ENCODE measurements at places on chromosomes 12 and 14.

GRCh38 chr12:73226593-73226992 lies 954.4 kb downstream of the TRHDE start:
- DNase-seq = no peak

DNA sequence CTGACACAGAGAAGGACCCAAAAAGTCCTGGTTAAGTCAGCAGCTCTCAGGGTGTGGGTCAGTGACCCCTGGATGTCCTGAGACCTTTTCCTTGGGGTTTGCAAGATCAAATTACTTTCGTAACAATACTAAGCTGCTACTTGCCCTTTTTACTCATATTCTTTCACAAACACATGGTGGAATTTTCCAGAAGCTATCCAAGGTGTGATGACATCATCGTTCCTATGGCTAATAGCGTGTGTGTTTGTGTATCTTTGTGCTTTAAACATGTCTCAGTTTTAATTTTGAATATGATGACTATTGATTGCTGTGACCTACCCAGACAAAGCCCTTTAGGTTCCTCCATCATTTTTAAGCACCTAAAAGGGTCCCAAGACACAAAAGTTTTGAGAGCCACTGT lies 176.2 kb downstream of the PHETA1 start:
- DNase-seq = no peak

DNA sequence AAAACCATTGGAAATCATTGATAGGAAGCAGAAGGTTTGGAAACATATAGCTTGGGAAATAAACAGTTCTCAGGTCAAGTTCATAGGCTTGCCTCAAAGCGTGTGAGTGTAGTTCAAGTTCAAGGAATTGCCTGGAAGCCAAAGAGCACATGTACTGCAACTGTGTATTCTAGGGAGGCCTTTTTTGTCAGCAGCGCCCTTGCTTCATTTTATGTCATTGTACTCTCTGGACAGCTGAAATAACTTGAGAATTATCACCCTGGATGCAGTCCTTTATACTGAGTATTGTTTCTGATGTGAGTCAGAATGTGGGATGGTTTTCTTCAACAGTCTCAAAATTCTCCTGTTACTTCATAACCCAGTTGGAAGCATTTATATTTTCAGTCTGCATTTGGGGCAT lies 16.0 kb upstream of the EVL start:
- no peak for DNase-seq

GRCh38 chr12:105616971-105617540 lies 286.6 kb downstream of the C12orf75 start:
- DNase-seq = no peak

DNA sequence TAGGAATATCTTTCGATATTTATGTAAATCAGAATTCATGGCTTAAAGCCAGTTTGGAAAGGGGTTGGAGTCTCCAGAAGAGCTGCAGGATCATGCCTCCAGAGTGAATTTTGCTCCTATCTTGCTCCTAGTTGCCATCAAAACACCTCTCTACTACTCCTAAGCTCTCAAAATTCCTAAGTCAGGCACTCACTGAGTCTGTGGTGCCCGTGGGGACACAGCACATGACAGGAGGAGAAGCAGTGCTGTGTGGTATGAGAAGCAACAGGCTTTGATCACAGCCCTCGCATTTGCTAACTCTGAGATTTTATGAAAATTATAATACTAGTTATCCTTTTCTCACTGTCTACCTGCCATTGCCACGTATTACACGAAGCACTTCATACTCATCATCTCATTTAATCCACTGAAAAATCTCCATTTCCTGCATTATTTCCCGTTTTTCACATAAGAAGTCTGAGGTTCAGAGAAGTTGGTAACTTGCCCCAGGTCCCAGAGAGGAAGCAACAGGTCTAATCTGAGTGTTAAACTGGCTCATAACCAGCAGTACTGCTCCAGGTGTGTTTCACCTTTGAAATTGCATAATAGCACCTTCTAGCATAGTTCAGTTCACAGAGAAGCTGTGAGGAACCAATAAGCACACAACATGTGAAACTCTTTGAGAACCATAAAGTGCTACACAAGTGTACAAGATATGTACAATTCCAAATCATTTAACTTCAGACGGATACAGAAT lies 33.1 kb upstream of the SLC35F4 start:
- no peak for DNase-seq

- no peak for DNase-seq
These were observed 3.8 kb upstream of the NUMB start for GRCh38 chr14:73462048-73462715.

GRCh38 chr14:76699939-76700590 lies 61.2 kb upstream of the VASH1 start:
- no peak for DNase-seq

- DNase-seq = no peak
These were observed 209.1 kb upstream of the DAAM1 start for GRCh38 chr14:58979325-58979724.

Data from esophagus squamous epithelium (tissue), 5 donors.